ENCODE measurements at places on chromosomes 5 and 9.
A peak's percentile ranks its signal among the peaks of the same experiment; 100 is the strongest.

- no peak for DNase-seq
These were observed 67.5 kb downstream of the SPEF2 start for GRCh38 chr5:35685161-35685560.

DNA sequence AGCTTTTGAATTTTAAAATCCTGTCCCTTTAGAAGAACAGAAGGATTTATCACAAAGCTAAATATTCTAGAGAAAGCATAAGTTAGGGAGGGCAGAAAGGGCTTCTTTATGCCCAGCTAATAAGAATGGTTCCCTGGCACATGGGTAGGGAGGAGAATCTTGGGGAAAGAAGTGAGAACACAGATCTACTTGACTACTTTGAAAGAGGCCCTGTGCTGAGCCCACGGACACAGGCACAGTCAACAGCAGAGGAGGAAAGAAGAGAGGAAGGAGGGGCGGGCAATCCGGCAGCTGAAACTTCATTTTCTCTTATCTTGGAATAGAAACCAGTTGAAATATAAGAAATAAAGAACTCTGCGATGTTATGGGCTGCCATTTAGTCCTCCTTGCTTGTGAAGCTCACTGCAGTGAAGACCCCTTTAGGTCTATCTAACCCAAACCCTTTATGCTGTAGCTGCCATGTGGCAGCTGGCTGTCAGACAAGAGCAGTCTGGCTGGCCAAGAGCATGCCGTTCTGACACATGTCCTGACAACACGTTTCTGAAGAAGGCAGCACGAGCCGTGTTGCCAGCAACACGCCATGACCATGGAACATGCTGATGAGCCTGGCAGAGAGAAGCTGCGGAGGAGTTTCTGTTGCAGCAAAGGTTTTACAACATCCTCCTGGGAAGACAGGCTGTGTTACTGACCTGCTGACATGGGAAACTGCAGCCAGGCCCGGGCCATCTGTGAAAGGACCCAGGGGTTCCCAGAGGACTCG is 34.2 kb downstream of the ABLIM3 start:
- DNase-seq = no peak

DNA sequence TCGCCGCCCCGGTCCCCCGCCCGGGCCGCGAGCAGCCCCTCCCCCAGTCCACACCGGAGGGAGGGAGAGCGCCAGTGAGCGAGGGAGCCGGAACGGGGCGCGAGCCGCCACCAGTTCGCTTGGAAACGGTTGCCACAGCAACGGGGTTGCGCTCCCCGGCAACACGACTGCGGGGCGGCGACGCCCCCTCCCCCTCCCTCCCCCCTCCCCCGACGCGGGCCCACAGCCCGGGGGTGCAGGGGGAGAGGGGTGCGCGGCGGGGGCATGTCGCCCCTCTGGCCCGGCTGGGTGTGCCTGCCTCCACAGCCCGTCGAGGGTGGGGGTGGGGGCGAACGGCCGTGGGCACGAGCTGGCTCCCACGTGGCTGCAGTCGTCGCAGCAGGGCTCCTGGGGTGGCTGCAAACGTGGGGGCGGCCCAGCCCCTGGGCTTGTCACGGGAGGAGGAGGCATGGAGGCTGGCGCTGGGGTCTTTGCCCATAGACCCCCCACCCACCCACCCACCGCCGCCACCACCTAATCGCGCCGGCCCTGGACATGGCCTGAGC is 524 bp downstream of the PRR7 start:
- no peak for DNase-seq

GRCh38 chr5:150213530-150213929 is 23.7 kb downstream of the SLC6A7 start:
- no peak for DNase-seq

DNA sequence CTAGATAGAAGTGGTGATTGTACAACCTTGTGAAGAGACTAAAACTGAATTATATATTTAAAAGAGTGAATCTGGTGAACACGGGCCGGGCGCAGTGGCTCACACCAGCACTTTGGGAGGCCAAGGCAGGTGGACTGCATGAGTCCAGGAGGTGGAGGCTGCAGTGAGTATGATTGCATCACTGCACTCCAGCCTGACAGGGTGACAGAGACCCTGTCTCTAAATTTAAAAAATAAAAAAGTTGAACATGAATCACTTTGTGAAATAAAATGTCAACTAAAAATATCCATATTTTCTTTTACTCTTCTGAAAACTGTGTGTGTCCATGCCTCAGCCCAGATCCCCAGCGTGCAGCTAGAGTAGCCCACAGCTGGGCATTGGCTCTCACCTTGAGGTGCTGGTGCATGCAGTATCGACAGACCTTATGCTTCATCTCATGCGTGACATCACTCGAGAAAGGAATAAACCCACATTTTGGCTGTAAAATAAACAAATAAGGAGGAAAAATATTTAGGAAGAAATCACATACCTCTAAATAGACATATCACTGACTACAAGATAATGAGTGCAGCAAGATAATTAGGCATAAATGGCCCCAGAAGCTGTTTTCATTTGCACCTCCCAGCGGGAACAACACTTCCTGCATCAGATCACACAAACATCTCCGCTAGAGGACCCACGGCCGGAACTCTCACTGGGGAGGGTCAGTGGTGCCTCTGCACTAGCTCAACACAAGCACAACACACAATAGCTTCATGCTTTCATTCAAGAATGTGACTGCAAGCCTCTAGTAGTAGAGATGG is 22.1 kb downstream of the IPPK start:
- DNase-seq = peak; percentile 25

- DNase-seq = no peak
These were observed 138.2 kb downstream of the PCSK1 start for GRCh38 chr5:96294884-96295202.

DNA sequence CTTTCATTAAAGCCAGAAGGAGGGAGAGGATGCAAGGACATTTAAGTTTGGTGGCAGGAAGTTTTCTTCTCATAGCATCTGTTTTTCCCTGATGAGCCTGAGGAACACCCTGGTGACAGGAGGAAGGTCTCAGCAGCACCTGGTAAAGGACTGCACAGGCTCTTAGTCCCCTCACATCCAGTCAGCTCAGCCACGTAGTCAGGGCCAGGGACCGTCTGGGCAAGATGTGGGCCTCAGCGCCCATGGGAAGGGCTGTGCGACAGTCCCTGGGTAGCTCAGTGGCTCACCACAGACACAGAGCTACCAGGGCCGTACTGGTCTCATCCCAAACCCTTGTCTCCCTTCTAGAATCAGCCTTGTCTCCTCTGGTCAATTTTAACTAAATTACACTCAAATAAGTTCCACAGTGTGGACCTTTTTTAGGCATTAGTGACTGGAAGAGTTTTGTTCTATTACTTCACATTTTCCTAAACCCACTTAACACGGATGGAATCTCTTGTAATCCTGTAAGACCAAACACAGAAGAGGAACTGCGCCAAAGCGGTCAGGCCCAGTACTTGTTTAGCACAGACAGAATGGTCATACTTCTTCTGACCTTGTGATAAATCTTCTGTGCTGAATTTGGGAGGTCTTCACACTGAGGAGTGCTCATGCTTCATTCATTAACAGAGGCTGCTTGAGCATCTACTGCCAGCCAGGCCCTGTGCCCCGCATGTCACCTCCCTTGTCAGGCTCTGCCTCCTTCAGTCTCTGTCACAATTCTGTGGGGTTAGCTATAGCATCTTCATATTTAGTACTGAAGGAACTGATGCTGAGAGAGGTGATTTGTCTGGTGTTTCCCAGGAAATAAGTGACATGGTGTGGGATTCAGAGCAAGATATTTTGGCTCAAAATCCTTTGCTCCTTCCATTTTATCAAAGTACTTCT is 91.4 kb downstream of the ANGPTL2 start:
- no peak for DNase-seq

DNA sequence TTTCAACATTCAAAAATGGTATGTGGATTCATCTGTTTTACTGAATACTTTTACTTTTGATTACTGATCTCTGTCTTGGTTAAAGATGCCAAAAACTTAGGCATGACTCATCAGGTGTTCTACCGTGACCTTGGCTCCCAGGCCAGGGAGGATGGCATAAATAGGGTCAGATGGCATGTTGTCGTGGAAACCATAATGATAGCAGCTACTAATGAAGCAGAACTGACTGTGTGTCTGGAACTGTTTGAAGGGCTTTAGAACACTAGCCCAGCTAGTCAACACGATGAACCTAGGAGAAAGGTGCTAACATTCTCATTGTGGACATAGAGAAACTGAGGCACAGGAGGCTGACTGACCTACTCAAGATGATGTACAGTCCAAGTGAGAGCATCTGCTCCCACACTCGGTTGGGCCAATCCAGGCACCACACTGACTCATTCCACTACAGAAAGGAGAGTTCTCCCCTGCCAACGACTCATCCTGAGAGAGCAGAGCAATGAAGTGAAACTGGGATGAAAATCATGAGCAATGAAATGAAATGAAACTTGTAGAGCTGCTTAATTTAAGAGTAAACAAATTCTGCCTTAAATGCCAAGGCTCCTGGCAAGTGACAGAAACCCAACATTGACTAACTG is 116.0 kb downstream of the TENT4A start:
- no peak for DNase-seq

DNA sequence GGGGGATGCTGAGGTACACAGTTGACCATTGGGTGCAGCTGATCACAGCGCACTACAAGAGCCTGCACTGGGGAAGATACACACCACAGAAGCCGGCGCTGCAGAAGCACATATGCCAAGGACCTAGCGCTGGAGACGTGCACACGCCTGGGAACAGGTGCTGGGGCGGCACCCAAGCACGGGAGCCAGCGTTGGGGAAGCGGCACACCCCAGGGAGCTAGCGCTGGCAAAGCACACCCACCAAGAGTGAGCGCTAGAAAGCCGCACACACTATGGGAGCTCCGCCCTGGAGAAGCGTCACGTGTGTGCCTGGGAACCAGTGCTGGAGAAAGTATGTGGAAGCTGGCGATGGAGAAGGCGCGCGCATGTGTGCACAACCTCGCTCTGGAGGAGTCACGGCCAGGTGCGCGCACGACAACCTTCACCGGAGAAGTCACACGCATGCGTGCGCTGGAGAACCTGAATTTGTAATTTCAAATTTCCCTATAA is 4.5 kb downstream of the FANCC start:
- peak; percentile 75 for DNase-seq

- no peak for DNase-seq
These were observed 123.5 kb downstream of the SCAMP1 start for GRCh38 chr5:78483809-78484521.

DNA sequence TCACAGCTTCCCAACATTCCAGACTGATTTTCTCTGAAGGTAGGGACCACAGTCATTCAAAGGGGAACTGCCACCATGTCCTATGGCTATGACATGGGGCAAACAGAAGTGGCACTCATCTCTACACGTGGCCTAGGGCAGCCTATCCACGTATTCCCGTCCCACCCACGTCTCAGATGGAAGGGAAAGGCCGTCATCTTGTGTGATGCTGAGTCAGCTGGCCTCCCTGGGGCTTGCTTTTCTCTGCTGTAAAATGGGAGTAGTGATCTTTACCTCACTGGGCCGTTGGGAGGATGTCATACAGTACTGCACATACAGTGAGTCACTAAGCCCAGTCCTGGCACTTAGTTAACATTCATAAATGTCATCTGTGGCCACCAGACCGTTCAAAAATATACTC is 72.3 kb downstream of the RAPGEF1 start:
- DNase-seq = no peak

DNA sequence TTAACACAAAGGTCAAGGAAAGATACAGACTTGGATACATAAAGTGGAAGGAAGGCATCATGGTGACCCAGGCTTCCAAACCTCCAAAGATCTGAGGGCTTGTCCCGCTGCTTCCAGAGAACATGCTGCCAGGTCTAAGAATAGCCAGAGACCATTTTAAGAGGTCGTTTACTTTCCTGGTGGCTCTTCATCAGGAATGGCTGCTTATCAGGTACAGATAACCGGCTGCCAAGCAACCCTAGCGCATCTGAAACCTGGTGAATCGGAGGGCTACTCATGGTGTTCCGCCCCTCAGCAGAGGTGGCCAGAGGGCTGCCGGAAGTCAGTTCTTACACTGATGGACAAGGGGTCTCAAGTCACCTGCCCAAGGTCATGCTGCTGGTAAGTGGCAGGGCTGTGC is 251.3 kb upstream of the DAP start:
- DNase-seq = no peak

GRCh38 chr5:91168859-91169258 is 214.3 kb downstream of the ARRDC3 start:
- no peak for DNase-seq

- DNase-seq = no peak
These were observed 150.6 kb upstream of the ATP10B start for GRCh38 chr5:161002571-161003074.

GRCh38 chr5:1073239-1074102 is 38.4 kb downstream of the SLC12A7 start:
- no peak for DNase-seq

- no peak for DNase-seq
These were observed 18.5 kb upstream of the GNE start for GRCh38 chr9:36276781-36277181.

GRCh38 chr5:173760461-173761177 is 127.5 kb upstream of the CPEB4 start:
- DNase-seq = no peak
